ENCODE measurements at places on chromosomes 2 and 18.

DNA sequence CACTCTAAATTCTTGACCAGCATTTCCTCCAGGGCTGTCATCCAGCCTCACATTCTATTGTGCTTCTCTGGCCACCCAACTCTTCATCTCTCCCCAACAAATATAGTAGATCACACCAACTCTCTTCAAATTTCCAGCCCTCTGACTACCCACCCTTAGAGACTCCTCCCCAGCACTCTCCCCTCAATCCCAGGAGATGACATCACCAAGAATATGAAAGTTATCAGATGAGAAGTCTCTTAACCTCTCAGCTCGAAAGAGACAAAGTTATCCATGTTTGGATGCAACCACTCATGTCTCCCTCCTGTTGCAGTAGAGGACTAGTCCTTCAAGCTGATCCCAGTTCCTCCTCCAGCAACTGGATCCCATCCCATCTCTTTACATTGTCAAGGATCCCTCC, 47.1 kb downstream of the LBH start:
- H3K36me3 ChIP-seq = no peaks in the 10 kb centered on the region
- DNase-seq = no peak
- H3K27ac ChIP-seq = no peak overlapping the region

DNA sequence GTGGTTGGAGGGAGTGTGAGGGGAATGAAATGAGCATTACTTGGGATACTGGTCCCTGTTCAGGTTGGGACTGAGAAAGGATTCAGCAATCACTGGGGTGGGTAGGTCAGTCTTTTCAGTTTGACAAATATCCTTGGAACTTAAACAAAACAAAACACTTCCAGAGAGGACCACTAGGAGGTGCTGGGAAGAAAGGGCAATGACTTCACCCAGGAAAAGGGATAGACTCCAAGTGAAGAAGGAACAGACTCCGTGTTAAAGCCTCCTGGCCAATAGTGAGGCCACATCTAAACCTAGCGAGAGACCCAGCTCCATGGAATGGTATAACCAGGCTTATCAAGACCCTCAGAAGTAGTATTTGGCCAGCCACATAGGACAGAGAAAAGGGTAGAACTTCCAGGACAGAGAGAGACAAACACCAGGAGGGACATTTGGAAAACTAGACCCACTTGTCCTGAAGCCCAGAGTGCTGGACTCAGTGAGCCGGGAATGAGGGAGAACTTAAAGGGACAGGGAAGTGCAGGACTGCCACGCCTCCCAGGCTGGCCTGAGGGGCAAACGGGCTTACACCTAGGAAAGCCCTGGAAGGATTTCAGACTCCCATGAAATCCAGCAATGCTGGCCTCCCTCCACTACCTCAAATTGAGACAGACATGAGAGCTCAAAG, 19.6 kb upstream of the KCNG3 start:
- H3K36me3 ChIP-seq = no peaks in the 10 kb centered on the region
- peak overlapping the region; percentile 84 for H3K27ac ChIP-seq
- H3K4me1 ChIP-seq = peaks cover 5% of the 10 kb centered on the region
- no peak overlapping the region for H3K4me3 ChIP-seq

- no peaks in the 10 kb centered on the region for H3K27me3 ChIP-seq
- no peaks in the 10 kb centered on the region for H3K36me3 ChIP-seq
- H3K4me3 ChIP-seq = no peak overlapping the region
- peaks cover 32% of the 10 kb centered on the region for H3K4me1 ChIP-seq
Observed at GRCh38 chr2:179268277-179268925, 3.8 kb upstream of the SESTD1 start.

DNA sequence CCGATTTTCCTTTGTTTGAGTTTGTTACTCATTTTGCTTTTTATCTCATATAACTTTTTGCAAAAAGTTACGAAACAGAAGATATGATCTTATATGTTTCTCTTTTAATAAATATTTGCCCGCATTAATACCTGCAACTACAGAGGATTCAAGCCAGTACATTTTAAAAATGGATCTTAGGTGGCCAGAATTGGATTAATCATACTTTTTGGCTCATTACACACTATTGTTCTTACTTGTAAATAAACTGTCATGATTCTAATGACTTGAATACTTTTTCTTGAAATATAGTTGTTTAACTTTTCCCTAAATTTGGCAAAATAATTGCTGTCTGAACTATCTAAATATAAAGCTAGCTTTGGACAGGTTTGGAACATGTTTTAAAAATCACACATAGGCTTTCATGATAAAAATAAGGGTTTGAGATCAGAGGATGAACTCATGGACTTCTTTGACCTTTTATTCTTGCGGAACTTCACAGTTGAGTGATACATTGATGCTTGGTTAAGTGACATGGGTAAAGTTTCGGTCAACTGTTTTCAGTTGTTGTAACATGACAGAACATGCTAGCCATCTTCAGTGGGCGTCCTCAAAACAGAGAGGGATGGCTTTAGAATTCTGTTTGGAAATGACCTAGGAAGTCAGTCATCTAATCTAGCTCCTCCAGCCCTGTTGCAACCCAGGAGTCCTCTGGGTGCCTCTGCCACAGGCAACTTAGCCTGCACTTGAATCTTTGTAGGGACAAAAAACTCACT, 44.5 kb downstream of the LTBP1 start:
- no peak overlapping the region for H3K4me3 ChIP-seq
- no peaks in the 10 kb centered on the region for H3K4me1 ChIP-seq
- H3K27me3 ChIP-seq = no peaks in the 10 kb centered on the region
- H3K27ac ChIP-seq = no peak overlapping the region
- peaks cover 5% of the 10 kb centered on the region for H3K36me3 ChIP-seq
- DNase-seq = no peak

DNA sequence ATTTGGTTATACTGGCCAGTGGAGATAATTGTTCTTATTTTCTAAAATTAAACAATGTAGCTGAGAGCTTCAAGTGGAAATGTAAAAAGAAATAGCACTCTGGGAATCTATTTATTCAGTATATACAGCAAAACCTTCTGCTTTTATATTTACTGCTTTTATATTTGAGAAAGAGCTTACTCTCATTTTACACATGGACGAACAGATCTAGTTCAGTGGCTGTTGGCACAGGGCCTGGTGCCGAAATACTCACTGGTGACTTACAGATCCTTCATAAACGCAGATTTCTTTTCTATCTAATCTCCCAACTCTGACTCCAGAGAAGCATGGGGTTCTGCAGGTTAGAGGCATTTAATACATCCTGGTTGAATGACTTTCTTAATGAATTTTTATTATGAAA, 266.2 kb downstream of the ASXL3 start:
- no peak overlapping the region for H3K4me3 ChIP-seq
- H3K27me3 ChIP-seq = no peaks in the 10 kb centered on the region
- DNase-seq = no peak
- no peaks in the 10 kb centered on the region for H3K36me3 ChIP-seq

DNA sequence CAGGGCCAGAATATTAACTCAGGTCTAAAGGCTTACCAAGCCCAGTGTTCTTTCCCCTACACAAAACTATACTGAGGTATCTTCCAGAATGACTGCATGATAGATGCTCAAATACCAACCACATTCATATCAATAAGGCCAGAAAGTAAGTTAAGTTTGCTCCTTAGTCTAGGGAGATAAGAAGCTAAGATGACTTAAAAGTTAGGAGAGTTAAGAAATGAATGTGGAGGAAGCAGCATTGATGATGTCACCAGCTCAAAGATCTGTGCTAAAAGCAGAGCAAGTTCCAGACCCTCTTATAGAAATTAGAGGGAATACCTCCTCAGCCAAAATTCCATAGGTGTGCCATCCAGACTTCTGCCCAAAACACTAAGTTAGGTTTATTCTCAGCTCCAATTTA, 6.1 kb downstream of the PPP4R1 start:
- peaks cover 16% of the 10 kb centered on the region for H3K36me3 ChIP-seq
- H3K4me1 ChIP-seq = peaks cover 39% of the 10 kb centered on the region
- H3K27me3 ChIP-seq = no peaks in the 10 kb centered on the region
- H3K27ac ChIP-seq = peak overlapping the region; percentile 72
- peak overlapping the region; percentile 17 for H3K4me3 ChIP-seq

GRCh38 chr2:101431486-101431885, 43.4 kb downstream of the RFX8 start:
- no peaks in the 10 kb centered on the region for H3K36me3 ChIP-seq
- H3K27ac ChIP-seq = no peak overlapping the region
- peaks cover 43% of the 10 kb centered on the region for H3K27me3 ChIP-seq
- peaks cover 2% of the 10 kb centered on the region for H3K4me1 ChIP-seq
- DNase-seq = no peak

All from progenitor cell of endocrine pancreas (in vitro differentiated cells).